ENCODE measurements at places on chromosomes 2 and 18. TPM values are rescaled to one million over a fixed set of nuclear protein-coding genes. Genes with fewer than 3 reads are reported as not detected.

Gene ATP8B1
- polyA plus RNA-seq = not detected

Gene CLEC4F
- polyA plus RNA-seq = not detected

- H3K4me3 ChIP-seq = no peak overlapping the region
- no peak for DNase-seq
- H3K36me3 ChIP-seq = no peaks in the 10 kb centered on the region
- H3K27ac ChIP-seq = no peak overlapping the region
Observed at GRCh38 chr18:78768656-78769501, 210.7 kb upstream of the SALL3 start.

DNA sequence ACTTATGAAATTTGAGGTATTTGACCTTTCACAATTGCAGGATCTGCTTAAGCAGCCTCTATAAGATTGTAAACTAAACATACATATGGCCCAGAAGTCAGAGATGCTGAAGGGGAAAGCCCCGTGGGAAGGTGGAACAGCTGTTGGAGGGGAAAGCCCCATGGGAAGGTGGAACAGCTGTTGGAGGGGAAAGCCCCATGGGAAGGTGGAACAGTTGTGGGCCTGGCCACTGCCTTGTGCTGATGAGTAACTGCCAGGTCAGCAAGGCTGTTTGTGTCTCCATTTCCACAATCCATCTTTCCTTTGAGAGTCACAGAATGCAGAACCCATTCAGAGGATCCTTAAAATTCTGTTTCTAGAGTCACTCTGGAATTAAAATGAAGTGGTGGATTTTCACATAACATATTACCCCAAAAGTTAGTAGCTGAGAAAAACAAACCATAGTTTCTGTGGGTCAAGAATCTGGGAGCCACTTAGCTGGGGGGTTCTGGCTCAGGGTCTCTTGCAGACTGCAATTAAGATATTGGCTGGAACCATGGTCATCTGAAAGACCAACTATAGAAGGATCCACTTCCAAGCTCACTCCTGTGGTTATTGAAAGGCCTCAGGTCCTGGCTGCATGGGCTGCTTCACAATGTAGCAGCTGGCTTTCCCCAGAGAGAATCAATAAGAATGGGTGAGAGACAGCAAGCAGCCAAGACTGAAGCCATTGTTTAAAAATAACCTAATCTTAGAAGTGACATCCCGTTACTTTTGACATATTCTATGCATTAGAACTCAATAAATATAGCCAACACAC, 86.6 kb upstream of the CAVIN2 start:
- no peaks in the 10 kb centered on the region for H3K36me3 ChIP-seq
- no peaks in the 10 kb centered on the region for H3K27me3 ChIP-seq

DNA sequence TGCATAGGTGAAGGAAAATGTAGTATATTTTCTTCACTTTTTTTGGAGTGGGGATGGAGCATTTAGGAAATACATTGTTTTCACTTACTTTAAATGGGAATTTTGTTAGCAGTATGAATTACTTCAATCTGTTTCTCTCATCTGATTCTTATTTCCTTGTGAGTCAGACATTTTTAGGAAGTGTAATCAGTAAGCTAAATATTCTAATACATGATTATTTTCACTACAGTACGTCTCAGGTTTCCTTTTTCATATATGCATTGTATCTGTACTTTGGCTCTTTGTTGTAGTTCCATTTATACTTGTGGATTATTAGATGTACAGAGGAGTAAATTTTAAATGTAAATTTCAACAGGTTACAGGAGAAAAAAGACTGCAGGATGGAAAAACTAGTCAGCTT, 27.9 kb downstream of the GPD2 start:
- no peaks in the 10 kb centered on the region for H3K36me3 ChIP-seq
- H3K27ac ChIP-seq = no peak overlapping the region
- H3K4me1 ChIP-seq = no peaks in the 10 kb centered on the region
- DNase-seq = no peak

GRCh38 chr2:172013396-172013795, 13.6 kb downstream of the METAP1D start:
- DNase-seq = no peak
- H3K4me1 ChIP-seq = no peaks in the 10 kb centered on the region
- no peak overlapping the region for H3K4me3 ChIP-seq
- H3K27me3 ChIP-seq = no peaks in the 10 kb centered on the region
- no peak overlapping the region for H3K27ac ChIP-seq
